Uterus (tissue), 4 donors: ENCODE measurements at places on chromosomes 3 and 15. TPM values are rescaled to one million over a fixed set of nuclear protein-coding genes. Genes with fewer than 3 reads are reported as not detected.

Gene PSTPIP1
- not detected for total RNA-seq

DNA sequence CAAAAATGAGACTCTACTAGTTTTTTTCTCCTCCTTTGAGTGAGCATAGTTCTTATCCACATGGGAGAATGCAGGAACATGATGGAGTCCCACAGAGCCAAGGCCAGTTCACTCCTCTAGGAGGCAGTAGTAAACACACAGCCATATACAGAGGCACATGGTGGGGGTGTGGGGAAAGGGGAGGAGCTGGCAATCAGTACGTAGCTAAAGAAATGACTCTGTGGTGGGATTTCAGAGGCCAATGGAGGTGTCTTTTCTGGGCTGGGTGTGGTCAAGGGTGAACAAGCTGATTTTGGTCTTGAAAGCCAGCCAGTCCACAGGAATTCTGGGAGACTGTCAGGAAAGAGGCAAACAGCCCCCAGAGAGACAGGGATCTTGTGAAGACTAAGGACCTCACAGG is 6.6 kb upstream of the RAB11A start:
- DNase-seq, result no peak

DNA sequence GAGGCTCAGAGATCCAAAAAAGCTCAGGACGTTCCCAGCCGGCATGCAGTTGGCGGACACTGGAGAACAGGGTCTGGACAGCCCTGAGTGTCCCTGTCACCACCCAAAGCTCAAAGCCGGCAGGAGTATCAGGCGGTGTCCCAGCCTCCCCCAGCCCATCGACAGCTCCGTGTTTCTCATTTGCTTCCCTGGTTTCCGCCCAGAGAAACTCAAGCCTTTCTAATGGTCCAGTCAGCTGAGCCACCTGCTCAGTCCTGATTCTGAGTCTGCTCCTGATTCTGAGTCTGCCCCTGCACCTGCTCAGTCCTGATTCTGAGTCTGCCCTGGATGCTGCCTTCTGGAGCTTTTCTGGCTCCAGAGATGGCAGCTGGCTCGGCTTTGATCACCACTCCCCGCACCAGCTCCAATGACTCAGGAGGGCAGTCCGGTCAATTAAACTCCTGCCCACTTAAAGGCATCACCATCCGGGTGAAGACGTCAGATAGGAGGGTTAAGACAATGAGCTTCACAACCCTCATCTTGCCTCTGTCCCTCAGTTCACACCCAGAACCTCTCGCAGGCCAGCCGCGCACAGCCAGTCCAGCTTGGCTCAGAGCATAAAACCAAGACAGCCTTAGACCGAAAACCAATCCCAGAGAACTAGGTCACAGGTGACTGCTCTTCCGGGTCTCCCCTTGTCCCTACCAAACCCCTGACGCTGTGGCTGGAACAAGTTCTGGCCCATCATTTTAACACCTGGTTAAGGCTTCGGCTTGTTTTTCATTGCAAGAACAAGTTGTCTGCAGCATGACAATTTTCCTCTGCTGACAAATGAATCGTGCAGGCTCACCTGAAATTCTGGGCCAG is 6.8 kb downstream of the PCSK6 start:
- DNase-seq, result no peak

DNA sequence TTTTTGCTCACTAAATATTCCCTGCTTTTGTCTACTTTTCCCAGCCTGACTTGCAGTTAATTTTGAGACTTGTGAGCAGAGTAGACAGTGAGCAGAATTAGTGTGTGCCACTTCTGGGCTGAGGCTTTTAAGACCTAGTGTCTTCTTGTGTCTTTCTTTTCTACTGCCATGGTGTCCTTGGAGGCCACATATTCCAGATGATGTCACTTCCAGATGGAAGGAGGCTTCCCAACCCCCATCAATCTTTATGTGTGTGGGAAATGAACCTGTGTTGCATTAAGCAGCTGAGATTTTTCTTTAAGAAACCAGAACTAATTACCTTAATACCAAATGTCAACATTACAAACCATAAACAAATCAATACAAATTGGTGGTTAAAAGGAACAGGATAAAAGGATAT is 774.7 kb upstream of the ROBO1 start:
- no peak for DNase-seq
